ENCODE measurements at places on chromosomes 2 and 18.

- no peak for DNase-seq
Observed at GRCh38 chr18:31044926-31045325, 2.4 kb upstream of the DSC3 start.

DNA sequence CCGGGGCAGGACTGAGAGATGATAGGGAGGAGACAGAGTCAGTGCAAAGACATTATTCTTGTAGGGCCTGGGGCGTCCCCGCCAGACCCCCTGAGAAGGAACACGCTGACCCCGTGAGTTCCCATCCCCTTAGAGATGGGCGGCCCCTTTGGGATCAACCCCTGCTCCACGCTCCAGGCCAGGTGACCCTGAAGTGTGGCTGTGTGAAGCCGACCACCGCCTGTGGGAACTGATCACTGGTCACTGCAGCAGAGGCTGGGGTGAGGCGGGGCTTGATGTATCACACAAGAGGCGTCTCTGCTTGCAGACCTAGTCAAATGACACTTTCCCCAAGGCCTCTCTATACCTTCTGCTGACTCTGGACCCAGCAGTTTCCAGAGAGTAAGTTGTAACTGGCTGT, 157.4 kb upstream of the TWIST2 start:
- no peak for DNase-seq

DNA sequence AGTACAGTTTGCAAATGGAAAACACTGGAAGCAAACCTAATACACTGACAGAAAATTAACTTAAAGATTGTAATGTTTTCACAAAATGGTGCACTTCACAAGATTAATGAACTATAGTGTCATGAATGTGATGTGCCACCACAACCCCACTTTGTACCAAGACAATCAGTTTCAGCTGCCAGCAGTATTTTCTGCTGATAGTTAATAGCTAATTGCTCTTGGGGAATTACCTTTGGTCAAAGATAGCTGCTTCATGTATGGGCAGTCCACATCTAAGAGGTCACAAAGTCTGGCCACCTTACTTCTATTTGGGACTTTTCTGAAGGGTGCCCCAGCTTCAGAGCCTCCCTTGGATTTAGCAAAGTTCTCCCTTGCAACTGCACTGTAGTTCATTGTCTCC, 254.0 kb downstream of the CALCRL start:
- no peak for DNase-seq

DNA sequence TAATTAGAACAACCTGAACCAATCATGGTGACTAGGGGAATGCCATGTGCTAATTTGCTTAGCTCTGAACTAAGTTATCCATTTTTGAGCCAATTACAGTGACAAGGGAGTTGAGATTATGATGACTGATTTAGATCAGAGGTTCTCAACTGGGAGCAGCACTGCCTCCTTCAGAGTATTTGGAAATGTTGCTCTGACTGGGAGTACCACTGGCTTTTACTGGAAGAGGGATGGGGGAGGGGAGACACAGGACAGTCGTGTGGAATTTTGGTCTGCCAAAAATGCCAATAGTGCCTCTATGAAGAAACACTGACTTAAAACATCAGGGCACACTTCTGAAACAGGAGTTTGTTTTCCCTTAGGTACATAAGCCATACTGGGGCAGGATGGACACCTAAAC, 48.1 kb upstream of the VPS54 start:
- DNase-seq = no peak

DNA sequence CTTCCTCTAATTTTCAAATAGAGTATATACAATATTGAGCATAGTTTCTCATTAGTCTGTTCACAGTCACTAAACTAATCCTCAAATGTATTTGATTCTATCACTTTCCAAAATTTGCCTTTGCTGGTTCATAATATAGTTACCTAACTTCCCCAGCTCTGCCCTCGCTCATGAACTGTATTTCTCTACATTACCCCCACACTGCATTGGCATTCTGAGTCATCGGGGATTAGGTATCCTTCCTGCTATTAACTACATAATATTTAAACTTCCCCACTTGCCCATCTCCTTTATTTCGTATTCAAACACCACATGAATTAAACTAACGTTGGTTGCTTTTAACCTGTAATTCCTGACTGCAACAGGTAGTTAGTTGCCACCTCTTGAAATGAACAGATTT, 14.8 kb upstream of the CLASP1 start:
- peak; percentile 40 for DNase-seq

DNA sequence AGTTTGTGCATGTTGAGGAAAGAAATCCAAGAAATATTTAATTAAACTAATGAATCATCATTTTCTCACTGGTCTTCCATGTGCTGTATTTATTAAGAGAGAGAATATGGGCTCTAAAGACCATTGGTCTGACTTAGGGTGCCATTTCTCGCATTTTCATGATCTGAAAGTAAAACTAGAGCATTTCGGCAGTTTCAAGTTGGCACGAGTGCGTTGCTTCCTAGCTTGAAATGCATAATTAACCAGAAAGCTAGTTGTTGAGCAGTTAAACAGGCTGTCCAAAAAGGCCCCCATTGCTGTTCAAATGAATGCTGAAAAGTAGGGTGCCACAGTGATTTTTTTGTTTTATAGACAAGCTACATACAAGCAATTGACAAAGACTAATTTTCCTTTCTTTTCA, 47.4 kb downstream of the SLC8A1 start:
- no peak for DNase-seq

GRCh38 chr2:122739732-122740593, 984.5 kb downstream of the TSN start:
- no peak for DNase-seq

DNA sequence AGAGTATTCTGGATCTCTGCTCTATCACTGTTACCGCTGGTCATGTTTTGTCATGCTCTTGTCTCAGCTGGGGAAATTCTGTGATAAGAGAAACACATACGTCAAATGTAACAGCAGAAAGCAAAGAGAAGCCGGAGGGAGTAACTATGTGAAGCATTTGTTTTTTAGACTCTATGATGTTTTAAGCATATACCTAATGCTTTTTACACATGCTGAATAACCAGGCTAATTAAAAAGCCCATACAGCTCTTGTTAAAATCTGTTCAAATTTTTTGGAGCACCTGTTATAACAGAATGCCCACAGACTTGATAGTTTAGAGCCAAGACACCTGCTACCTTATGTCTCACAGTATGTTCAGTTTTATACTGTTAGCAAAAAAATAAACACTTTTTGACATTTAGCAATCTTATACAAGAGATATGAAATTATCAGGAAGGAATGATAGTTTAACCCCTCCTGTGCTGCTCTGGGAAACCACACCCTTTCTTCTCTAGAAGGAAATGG, 92.3 kb upstream of the TANK start:
- DNase-seq = no peak

All from renal cortical epithelial cell (primary cell).